Suppressor macrophage treated with lipopolysaccharide for 1 hour (primary cell): ENCODE measurements at places on chromosomes 3 and 15.

- DNase-seq: no peak
Measured at GRCh38 chr3:6860149-6860953, 564 bp upstream of the GRM7 start.

- no peak for DNase-seq
Measured at GRCh38 chr3:38165722-38166387, 518 bp downstream of the OXSR1 start.

- no peak for DNase-seq
Measured at GRCh38 chr15:95365511-95366107, 964.9 kb upstream of the NR2F2 start.

DNA sequence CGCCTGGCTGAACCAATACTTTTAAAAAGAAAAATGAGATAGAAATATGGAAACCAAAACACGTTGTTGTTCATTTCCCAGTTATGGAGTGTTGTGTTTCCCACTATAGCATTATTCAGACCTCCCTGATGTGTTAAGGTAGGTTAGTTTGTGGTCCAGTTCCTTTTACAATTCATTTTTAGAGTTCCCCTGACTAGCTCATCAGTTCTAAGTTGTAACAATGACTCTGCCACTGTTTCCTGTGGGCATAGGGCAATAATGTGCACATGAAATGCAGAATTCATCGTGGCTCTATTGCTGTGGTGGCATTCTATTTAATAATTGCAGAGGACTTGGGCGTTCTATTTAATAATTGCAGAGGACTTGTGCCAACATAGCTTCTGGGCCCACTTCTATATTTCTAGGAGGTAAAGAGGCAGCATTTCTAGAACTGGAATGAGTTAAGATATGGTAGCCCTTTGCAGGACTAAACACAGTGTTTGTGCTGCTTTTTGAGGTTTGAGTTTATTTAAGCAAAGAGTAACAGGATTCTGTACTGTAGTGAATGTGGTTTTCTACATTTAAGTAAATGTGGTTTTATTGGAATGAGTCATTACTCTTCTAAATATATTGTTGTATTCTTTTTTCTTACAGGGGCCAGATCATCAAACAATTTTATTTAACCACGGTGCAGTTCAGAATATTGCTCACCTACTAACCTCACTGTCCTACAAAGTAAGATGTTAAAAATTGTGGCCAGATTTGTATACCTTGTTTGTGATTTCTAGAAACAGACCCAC is 47.5 kb downstream of the ARMC8 start:
- DNase-seq: no peak

DNA sequence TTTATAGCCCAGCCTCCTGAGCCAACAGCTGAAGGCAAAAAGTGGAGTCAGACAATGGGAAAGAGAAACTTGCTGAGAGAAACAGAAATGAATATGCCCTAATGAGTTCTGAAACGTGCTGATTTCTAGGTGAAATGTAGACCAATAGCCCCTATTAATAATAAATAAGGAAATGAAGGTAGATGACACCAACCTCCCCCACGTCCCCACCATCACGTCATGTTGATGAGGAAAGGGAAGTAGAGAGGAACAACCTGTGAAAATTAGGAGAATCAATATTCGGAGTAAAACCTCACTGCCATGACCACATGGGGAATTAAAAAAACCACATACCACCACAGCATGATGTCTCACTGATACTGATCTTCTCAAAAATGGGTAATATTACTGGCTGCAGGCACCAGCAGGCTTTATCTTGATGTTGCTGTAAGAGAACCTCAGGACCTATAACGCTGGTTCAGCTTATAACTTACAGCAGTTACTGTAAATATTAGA is 64.0 kb downstream of the KAT2B start:
- DNase-seq: peak; percentile 54

DNA sequence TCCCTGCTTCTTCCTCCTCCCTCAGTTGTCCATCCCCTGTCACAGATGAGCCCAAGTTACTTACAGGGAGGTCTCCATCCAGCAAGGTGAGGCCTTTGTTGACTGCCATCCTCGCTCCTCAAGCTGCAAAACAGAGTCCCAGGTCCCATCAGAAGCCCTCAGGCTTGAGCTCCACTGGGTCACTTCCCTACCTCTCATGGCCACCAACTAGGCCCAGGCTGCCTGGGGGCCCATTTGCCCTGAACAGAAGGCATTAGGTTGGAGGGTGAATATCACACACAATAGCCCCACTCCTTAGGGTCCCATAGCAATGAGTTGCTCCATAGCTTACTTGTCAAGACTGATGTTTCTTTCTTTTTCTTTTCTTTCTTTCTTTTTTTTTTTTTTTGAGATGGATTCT is 1.8 kb downstream of the PLIN1 start:
- no peak for DNase-seq

GRCh38 chr3:119717520-119717919 is 14.7 kb downstream of the CFAP91 start:
- DNase-seq: no peak

DNA sequence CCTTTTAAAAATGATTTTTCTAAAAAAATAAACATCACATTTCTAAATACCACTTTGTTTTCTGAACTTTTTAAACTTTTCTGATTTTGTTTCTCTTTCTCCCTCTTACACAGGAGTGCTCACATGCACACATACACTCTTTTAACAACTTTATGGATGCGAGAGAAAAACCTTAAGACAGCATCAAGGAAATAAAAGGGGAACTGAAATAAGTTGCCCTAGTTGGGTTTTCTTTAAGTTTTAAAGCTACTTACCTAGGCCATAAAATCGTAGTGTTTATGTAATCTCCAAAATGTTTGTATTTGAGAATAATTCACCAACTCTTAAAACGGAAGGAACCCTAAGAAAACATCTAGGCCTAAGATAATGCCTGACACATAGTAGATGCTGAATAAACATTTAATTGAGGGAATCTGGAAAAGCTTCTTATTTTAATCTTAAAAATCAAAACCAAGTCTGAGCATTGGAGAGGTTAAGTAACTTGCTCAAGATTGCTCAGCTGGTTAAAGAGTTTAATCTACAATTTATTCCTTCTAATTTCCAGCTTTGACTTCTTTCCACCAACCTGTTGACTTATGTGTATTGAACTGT is 1.2 kb upstream of the BBX start:
- no peak for DNase-seq

GRCh38 chr3:120649830-120650233 is 32.2 kb downstream of the HGD start:
- peak; percentile 80 for DNase-seq

DNA sequence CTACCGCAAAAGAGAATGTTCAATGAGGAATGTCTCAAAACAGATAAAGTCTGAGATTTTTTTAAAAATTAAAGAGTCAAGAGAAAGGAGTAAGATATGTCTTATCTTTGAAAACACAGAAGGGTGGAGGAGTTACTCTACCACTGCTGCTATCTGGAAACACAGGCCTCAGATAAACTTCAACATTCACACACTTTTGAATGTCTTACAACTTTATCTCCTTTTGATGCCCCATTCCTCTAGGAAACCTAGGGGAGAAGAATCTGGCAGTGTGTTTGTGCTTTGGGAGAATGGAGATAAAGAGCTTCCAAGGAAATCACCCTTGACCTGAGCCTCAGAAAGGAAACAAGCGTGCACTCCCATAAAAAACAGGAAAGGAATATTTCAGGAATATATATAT is 468.2 kb downstream of the PLOD2 start:
- no peak for DNase-seq

- no peak for DNase-seq
Measured at GRCh38 chr3:183031826-183032225, 51.5 kb upstream of the DCUN1D1 start.

DNA sequence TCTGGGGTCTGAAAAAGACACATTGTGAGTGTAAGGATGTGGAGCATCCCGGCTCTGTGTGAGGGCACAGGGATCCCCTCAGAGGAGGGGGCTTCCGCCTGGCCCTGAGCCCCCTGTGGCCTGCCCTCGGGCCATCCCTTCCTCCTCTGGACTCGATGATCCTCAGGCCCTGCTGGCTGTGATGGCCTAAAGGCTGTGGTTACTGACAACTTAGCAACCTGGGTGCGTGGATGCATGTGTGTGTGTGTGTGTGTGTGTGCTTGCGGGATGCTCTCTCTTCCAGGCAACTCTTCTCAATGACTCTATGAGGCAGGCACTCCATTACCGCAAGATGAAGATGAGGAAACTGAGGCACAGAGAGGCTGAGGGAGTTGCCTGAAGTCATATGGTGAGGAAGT is 66.0 kb downstream of the ASB7 start:
- no peak for DNase-seq

GRCh38 chr15:70799667-70800450 is 36.5 kb upstream of the UACA start:
- no peak for DNase-seq

- DNase-seq: no peak
Measured at GRCh38 chr3:107441617-107442016, 64.4 kb downstream of the CCDC54 start.

DNA sequence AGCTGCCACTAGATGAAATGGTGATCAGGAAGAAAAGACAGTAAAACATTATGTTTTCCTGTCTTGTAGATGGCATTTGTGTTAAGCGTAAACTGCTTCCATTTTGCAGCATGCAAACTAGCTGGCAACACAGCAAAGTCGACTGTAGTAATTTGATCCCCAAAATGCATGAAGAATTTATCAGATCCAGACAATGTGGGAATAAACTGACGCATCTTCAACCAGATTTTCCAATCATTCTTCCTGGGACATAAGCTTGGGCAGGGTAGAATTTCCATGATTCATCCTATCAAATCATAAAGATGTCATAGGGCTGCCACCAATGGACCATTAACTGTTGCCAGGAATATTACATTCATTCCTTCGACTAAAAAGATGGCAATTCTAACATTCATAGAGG is 260.3 kb downstream of the ERC2 start:
- no peak for DNase-seq

- no peak for DNase-seq
Measured at GRCh38 chr3:178492491-178492890, 43.7 kb upstream of the KCNMB2 start.

- DNase-seq: no peak
Measured at GRCh38 chr3:150447631-150448465, 39.8 kb downstream of the TSC22D2 start.

DNA sequence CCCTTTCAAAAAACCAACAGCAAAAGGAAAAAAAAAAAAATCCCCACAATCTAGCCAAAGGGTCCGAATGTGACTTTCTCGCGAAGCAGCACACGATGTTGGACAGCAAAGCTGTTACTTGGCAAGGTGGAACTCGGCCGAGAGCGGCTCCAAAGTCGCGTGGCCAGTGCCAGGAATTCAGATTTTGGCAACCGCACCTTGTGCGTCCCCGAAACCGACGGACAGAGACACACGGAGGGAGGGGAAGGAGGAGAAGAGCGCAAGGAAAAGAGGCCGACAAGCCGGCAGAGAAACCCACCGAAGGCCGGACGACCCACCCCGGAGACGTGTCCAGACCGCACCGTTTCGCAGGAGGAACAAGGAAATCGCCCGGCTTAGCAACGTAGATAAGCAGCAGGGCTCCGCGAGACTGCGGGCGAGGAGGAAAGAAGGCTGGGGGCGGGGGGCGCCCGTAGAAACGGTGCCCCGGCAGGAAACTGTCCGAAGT is 517.3 kb downstream of the MECOM start:
- DNase-seq: peak; percentile 19

DNA sequence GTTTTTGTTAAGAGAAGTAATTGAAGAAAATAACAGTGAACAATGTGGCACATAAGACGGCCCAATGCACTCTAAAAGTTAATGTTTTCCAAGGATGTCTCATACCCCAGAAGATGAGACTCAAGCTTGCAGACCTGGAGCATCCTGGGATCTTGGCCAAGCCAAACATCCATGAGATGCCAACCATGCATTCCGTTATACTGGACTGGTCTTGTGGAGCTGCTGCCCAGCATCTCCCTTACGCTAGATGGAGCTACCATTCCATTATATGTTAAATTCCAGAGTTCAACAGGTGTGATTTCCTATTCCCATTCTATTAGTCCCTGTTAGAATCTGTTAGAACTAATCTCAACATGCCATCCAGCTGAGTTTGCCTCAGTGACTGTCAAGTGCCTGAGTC is 181.8 kb downstream of the PDCD6IP start:
- DNase-seq: no peak

- no peak for DNase-seq
Measured at GRCh38 chr3:158568784-158569183, 2.2 kb upstream of the MLF1 start.

- no peak for DNase-seq
Measured at GRCh38 chr15:26096581-26096980, 233.5 kb upstream of the ATP10A start.

- DNase-seq: peak; percentile 2
Measured at GRCh38 chr3:67349551-67350174, 304.7 kb downstream of the SUCLG2 start.

- no peak for DNase-seq
Measured at GRCh38 chr3:128499724-128500275, 6.8 kb upstream of the GATA2 start.

DNA sequence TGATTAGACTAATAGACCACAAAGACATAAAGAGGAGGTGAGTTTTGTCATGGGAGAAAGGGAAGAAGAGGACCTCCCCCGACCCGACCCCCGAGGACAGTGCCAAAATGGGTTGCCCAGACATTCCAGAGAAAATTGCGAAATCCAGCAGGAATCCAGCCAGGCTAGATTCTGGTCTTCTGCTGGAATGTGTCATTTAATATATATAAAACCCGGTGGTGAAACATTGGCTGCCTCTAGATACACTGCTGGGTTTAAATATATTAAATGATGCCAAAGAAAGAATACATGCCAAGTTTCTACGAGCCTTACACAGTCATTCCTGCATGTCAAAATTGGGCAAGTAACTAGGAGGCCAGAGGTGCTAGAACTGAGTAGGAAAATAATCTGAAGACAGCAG is 45.3 kb upstream of the SPESP1 start:
- DNase-seq: no peak

DNA sequence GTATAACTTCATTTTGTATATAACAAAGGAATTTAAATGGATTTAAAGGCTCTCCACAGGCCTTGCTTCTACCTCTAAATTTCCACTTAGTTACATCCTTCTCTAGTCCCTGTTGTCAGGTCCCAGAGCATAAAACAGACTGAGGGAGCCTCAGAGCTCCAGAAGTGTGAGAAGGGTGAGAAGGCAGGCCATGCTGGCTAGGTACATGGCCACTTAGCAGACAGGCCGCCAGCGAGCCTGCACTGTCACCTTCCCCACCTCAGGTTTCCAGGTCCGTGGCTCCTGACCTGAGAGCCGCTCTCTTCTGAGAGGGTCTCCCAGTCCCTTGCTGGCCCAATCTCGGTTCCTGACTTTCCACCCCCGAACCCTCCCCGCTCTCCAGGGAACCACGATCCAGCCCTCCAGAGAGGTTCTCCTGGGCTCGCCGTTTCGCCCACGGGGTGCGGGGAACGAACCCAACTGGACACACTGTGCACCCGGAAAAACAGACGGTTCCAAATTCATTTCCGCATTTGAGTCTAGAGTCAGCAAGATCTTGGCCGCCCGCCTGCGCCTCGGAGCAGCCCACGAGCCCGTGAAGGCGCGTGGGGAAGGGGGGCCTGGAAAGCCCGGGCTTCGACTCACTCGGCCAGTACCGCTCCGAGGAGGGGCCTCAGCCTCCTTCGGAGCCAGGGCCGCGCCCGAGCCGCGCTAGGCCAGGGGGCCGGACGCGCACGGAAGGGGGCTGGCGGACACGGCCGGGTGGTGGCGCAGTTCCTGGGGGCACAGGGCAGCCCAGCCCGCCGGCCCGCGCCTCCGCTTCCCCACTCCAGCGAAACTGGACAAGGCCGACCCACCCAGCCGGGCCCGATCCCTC is 16.7 kb upstream of the SOX2 start:
- peak; percentile 35 for DNase-seq

GRCh38 chr3:33217866-33218445 is 654 bp downstream of the SUSD5 start:
- DNase-seq: no peak

GRCh38 chr3:115553796-115554486 is 69.4 kb upstream of the GAP43 start:
- DNase-seq: no peak

- DNase-seq: no peak
Measured at GRCh38 chr3:39467394-39468107, at the start of gene MOBP. Gene MOBP (plus strand): TSS chr3:39467680. CDS start chr3:39502070, 34,390 bp downstream.
